ENCODE measurements at places on chromosomes 5 and 9.

DNA sequence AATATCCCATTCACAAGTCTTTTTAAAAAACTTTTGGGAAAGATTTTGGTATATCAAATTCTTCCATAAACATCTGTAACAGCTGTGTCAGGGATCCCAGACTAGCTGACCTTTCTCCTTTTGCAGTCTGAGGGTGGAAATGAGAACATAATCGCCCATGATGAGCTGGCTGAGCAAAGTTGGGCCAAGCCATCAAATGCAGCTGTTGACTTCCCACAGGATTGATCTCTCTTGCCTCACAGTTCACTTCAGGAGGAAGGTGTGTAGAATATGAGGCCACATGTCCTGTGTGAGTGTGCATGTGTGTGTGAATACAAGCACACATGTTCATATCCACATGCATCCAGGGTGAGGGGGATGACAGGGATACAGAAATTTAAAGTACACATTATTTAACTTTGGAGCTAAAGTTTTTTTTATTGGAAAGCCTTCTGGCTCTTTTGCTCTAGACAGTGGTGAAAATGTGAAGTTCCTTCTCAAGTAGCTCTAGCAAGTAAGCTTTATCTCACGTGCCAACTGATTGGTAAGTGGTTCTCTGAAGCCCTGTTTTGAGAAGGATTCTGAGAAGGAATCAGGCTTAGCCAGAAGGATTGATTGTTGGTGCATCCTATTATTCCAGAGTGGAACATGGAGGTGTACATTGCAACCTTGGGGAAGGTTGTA lies 468.8 kb upstream of the DMAC1 start:
- no peaks in the 10 kb centered on the region for H3K27me3 ChIP-seq
- no peaks in the 10 kb centered on the region for H3K4me1 ChIP-seq
- DNase-seq = no peak
- H3K27ac ChIP-seq = no peak overlapping the region

DNA sequence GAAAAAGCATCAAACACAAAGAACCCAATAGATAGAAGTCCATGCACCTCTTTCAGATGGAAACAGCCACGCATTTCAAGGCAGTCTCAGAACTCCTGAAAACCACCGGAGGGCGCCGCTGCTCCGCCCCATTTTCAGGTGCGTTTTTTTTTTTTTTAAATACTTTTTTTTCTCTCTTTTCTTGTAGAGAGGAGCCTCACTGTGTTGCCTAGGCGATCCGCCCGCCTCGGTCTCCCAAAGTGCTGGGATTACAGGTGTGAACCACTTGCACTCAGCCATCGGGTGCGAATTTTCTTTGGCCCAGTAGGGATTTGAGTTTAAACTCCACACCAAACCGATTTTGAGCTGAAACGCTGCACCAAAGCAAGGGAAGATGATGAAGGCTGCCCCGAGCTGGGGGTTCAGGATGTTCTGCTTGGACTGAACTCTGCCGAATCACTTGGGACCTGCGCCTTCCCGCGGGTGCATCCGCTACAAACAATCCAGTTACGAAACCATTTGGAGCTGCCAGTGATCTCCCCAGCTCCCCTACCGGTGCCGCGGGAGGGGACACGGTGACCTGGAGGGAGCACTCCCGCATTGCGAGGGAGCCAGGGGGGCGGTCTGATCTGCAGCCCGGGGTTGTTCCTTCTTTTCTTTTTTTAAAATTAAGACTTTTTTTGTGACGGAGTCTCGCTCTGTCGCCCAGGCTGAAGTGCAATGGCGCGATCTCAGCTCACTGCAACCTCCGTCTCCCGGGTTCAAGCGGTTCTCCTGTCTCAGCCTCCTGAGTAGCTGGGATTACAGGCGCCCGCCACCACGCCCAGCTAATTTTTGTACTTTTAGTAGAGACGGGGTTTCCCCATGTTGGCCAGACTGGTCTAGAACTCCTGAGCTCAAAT lies 1.4 kb downstream of the PTGR1 start:
- H3K27ac ChIP-seq = no peak overlapping the region
- DNase-seq = peak; percentile 65
- peak overlapping the region; percentile 77 for H3K4me3 ChIP-seq

DNA sequence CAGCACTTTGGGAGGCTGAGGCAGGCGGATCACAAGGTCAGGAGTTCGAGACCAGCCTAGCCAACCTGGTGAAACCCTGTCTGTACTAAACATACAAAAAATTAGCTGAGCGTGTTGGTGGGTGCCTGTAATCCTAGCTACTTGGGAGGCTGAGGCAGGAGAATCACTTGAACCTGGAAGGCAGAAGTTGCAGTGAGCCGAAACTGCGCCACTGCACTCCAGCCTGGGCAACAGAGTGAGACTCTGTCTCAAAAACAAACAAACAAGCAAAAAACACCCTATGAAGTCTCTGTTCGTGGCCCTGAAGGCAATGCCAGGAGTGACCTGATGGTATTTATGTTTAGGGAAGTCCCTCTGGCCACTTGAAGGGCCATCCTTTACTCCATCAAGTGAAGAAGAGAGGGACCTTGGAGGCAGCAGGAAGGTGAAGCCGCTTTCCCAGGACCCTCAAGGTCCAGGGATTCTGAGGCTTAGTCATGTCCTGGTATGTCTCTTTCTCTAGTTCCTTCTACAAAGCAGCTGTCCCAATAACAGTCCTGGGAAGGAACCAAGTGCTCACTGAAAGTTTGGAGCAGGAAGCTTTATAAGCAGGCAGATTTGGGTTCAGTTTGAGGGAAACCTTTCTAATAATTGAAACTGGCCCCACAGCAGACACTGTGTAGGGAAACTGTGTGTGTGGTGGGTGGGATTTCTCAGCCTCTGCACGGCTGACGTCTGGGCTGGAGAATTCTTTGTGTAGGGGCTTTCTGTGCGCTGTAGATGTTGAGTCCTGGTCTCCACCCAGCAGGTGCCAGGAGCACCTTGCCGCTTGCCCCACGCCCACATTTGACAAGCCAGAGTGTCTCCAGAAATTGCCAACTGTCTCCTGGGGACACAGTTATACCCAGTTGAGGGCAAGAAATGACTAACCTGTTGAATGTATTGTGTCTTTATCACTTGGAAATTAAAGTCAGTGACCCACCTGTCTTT lies 12.5 kb downstream of the PHF2 start:
- no peak overlapping the region for H3K27ac ChIP-seq
- peak; percentile 33 for DNase-seq

DNA sequence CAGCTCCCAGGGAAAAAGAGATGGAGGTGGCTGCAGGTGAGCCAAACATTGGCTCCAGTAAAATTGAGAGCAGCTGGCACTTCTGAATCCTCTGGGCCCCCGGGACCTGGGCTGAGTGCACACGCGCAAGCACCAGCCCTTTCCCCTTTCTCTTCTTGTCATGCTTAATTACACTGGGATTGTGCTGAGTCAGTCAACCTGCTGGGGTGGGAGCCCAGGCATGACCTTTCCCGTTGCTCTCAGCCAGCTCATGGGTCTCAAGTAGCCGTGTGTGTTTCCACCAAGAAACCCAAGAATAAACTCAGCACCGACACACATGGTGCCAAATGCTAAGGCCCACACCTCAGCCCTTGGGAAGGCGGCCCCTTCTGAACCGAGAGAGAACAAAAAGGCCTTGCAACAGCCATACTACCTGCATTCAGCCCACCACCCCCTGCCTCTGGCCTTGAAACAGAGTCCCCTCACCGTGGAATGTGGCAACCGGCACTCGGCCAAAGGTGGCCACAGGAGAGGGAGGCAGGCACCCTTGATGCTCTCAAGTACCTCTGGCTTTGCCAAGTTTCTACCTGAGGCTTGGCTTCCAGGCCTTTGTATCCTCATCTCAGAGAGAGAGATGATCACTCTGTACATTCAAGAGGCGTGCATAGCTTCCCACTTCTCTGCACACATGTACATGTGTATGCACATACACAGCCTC lies 28.1 kb downstream of the SLIT3 start:
- no peak for DNase-seq
- H3K4me1 ChIP-seq = no peaks in the 10 kb centered on the region
- H3K27me3 ChIP-seq = no peaks in the 10 kb centered on the region
- no peaks in the 10 kb centered on the region for H3K36me3 ChIP-seq

DNA sequence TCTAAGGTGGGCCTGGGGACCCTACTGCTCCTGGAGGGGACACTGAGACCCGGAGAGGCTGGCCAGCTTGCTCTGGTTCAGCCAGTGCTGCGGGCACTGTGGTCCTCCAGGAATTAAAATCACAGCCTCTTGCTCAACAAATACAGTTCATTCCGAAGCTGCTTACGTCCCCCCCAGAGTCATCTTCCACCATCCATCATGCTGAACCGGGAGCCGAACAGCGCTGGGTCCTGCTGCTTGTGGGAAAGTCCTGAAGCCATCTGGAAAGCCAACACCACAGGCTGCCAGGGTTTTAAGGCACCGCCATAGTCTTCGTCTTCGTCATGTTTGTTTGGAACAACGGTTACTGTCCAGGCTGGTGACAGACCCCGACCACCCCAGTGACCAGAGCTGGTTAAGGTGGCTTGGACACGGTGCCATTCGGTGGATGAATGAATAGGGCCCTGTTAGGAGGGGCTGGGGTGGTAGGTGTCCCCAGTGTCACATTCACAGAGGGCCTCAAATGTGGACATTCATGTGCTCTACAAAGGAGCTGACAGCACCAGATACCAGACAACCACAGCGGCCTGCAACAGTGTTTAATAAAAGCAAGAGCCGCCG lies 81.6 kb upstream of the PHYKPL start:
- no peaks in the 10 kb centered on the region for H3K27me3 ChIP-seq
- H3K36me3 ChIP-seq = no peaks in the 10 kb centered on the region
- H3K4me1 ChIP-seq = no peaks in the 10 kb centered on the region

DNA sequence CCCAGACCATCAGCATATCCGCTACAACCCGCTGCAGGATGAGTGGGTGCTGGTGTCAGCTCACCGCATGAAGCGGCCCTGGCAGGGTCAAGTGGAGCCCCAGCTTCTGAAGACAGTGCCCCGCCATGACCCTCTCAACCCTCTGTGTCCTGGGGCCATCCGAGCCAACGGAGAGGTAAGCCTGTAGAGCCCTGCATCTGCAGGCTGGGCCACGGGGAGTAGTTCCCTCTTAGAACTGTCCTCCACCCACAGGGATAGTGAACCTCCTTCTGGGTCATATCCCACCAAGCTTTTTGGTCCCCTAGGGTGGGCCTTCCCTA lies 569 bp downstream of the GALT start:
- H3K27me3 ChIP-seq = no peaks in the 10 kb centered on the region
- no peak for DNase-seq
- peaks cover 17% of the 10 kb centered on the region for H3K36me3 ChIP-seq
- peak overlapping the region; percentile 87 for H3K27ac ChIP-seq

DNA sequence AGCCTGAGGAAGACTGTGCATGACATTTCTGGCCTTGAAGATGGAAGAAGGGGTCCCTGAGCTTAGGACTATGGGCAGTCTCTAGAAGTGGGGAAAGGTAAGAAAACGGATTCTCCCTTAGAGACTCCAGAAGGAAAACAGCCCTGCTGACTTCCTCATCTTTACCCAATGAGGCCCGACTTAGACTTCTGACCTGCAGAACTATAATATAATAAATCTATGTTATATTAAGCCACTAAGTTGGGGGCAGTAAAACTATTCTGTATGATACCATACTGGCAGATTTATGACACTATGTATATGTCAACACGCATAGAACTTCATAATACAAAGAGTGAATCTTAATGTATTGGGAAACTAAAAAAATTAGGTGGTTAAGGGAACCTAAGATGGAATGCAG lies 422.0 kb downstream of the PLK2 start:
- H3K27ac ChIP-seq = no peak overlapping the region
- no peaks in the 10 kb centered on the region for H3K4me1 ChIP-seq
- H3K36me3 ChIP-seq = no peaks in the 10 kb centered on the region
- no peak overlapping the region for H3K4me3 ChIP-seq
- no peaks in the 10 kb centered on the region for H3K27me3 ChIP-seq

GRCh38 chr5:78361631-78361993 lies 1.2 kb downstream of the SCAMP1 start:
- peak overlapping the region; percentile 85 for H3K4me3 ChIP-seq
- peaks cover 14% of the 10 kb centered on the region for H3K36me3 ChIP-seq
- H3K27me3 ChIP-seq = no peaks in the 10 kb centered on the region
- H3K27ac ChIP-seq = peak overlapping the region; percentile 97
- no peak for DNase-seq

- H3K4me3 ChIP-seq = no peak overlapping the region
- H3K27ac ChIP-seq = no peak overlapping the region
- H3K27me3 ChIP-seq = no peaks in the 10 kb centered on the region
- no peaks in the 10 kb centered on the region for H3K36me3 ChIP-seq
- DNase-seq = no peak
- H3K4me1 ChIP-seq = peaks cover 7% of the 10 kb centered on the region
Measured at GRCh38 chr9:70551396-70551795, 136.9 kb upstream of the KLF9 start.

DNA sequence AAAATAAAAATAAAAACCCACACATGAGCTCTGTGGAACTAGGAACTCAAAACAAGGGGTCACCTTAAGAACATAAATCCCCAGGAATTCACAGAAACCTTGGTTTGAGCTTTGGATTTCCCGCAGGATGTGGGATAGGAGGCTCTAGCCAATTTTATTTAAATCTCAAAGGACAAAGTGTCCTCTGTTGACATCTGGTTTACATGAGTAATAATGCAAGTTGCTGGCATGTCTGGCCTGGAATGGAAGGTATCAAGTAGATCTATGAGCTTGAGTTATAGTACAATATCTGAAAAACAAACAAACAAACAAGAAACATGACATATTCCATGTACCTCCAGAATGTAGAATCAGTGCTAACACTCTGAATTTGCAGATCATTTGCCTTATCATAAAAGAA lies 94.2 kb upstream of the SLIT3 start:
- DNase-seq = no peak
- H3K27ac ChIP-seq = no peak overlapping the region
- no peaks in the 10 kb centered on the region for H3K4me1 ChIP-seq
- H3K4me3 ChIP-seq = no peak overlapping the region
- no peaks in the 10 kb centered on the region for H3K36me3 ChIP-seq

DNA sequence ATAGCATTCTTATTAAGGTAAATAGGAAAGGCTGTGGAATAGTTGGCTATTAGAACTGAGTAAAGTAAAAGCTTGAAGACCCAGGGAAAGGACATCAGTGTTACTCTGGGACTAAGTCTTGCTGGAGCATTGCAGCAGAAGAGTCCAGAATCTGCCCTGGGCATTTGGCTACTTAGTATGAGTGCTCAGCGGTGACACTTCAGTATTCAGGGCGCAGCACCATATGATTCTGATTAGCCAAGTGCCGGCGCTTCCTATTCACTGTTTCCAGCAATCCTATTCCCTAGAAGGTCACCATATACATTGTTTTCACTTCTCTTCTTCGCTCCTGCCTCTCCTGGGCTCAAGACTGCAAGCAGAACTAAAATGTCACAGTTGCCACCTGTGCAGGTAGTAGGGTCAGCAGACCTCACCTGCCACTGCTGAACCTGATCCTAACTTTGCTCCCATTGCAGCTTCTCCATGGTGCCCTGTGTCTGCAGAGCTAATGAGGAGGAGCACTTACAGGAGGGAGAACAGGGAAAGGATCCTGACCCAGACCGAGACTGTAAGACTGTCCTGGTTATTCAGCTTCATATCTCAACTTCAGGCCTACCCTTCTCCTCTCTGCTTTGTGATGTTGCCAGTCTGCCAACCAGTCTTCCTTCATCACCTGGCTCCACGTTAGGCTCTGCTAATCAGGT lies 313.6 kb upstream of the PIK3R1 start:
- DNase-seq = no peak
- H3K27me3 ChIP-seq = peaks cover 3% of the 10 kb centered on the region
- H3K27ac ChIP-seq = no peak overlapping the region
- no peaks in the 10 kb centered on the region for H3K36me3 ChIP-seq
